ENCODE measurements at places on chromosomes 7 and 10.

DNA sequence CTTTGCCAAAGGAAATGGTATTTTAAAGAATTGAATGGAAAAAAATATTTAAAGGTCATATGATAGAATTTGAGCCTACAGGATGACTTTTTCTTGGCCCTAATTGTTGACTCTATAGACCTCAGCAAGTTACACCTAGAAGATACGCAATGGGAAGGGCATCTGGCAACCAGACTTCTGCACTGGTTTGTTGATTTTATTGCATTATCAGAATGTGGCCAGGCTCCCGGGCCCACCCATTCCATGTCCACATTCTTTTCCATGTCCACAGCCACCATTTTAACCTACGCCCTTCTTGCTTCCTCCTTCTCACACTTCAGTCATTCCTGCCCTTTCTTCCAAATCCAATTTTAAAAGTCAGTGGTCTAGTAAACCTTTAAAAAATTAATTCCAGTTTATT, 738.4 kb downstream of the SUGCT start:
- peak; percentile 69 for DNase-seq

GRCh38 chr7:152313831-152314604, 121.8 kb downstream of the KMT2C start:
- peak; percentile 67 for DNase-seq

- DNase-seq, result no peak
These were observed 4.8 kb upstream of the RET start for GRCh38 chr10:43071865-43072650.

DNA sequence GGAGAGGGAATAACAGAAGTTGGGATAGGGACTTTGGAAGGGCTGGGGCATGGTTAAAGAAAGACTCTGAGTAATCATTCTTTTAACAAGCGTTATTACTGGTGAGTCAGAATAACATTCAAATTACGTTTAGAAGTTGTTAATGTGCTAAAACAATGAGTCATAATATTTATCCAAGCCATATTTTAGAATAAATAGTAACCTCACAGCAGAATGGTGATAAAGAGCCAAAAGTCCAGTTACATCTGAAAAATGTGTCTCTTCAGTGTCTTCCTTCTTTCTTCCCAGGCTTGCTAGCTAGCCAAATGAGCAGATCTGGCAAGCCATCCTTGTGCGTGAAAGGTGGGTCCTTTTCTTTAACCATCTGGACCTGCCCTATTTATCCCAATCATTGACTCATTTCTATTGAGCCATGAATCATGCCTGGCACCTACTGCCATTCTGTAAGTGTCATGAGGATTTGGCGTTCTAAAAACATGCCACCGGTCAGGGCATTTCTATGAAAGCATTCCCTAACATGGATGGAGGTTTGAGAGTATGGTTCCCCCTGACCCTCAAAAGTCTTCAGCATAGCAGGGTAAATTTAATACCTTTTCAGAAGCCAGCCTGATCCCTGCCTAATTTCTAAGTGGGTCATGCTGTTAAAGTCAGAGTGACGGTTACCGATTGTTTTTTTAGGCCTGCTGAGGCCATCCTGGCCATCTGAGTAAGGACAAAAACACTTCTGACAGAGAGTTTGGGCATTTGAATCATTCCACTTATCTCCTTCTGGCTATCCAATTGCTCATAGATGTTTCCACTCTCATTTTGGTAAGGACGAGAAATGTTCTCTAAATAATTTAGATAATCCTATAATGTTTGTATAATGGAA, 26.9 kb downstream of the MYPN start:
- peak; percentile 53 for DNase-seq

- DNase-seq, result no peak
These were observed 8.5 kb downstream of the NT5C2 start for GRCh38 chr10:103184615-103185014.

DNA sequence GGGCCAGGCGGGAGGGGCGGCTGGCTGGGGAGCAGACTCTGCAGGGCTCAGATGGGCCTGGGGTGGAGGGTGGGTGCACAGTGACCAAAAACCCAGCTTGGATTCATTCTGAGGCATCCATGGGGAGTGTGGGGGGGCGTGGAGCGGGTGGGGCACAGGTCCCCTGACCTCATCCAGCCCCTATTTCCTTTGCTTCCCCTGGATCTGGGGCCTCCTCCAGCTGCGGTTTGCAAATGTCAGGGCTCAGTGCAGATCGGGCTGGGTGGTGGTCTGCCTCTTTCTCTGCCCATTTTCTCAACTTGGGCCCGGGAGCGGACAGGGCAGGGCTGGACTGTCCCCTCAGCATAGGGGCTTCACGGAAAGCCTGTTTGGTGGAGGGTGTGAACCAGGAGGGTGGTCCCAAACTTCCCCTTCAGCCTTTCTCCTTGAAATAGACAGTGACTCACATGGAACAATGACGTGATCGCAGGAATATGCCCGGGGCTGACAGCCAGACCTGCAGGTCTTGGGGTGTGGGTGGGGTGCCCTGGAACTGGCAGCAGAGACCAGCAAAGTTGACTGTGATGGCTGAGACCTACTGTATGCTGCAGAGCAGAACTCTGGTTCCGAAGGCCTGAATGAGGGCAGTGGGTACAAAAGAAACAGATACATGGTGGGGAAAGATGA, 72.9 kb upstream of the PODXL start:
- DNase-seq, result no peak

DNA sequence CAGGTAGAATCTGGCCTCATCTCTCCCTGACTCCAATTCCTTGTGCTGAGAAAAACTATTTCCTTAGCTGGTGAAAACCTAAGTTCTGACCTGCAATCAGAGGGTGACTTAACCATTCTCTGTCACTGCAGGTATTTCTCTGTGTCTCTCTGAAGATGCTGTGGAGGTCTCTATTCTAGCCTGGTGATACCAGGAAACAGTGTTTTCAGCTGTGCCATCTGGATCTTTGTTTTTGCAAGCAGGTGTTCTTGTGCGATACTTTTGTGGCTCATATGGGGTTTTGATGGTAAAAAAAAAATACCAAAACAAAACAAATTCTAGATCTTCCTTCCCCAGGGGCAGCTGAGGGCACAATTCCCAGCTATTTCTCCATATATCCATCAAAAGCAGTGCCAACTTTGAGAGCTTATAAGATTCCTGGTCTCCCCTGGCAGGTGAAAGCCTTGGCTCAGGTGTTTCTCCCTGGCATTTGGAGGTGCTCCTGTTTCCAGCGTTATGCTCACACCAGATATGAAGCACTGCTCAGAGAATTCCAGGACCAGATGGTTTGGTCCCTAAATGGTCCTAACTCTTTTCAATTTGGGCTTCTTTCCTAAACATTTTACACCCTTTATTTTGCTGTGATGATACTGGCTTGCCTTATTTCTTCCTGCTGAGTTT, 9.9 kb upstream of the NPVF start:
- DNase-seq, result no peak

DNA sequence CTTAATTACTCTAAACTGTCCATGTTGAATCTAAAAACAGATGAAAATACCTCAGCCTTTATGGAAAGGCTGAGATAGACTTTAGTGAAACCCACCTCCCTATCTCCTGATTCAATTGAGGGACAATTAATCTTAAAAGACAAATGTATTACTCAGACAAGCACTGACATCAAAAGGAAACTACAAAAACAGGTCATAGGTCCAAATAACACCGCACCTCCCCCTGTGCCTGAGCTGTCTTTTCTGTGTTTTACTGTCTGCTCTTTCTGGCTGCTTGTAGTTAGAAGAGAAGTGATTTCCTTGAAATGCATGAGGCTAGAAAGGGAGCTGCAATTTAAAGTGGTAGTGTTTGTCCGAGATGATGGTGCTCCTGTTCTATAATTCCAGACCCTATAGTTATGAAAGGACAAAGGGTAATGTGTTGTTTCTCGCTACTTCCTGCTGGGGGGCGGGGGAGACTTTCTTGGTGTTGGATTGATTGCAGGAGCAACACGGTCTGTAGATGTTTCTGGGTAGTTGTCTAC, 16.0 kb downstream of the AKR1C8 start:
- no peak for DNase-seq

- DNase-seq, result no peak
These were observed 516.1 kb upstream of the MGMT start for GRCh38 chr10:128950916-128951275.

- no peak for DNase-seq
These were observed 91.7 kb downstream of the SORCS1 start for GRCh38 chr10:107072786-107073185.

DNA sequence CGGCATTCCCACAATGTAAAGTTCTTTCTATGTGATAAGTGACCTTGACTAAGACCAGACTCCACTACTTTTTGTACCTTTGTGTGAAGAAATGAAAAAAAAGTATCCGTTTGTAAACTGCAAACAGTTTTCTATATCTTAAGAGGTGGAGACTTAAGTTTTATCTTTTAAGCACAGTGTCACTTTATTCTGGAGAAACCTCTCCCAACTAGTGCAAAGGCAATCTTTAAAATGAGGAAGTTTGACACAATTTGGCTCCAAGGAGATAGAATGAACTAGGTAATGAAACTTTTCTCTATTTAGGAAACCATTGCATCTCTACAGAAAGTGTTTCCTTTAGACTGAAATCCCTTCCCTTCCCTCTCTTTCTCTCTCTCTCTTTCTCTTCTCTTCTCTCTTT, 122.9 kb downstream of the SAMD9 start:
- DNase-seq, result no peak

- DNase-seq, result no peak
These were observed 64.2 kb downstream of the CFAP46 start for GRCh38 chr10:132878091-132878729.

DNA sequence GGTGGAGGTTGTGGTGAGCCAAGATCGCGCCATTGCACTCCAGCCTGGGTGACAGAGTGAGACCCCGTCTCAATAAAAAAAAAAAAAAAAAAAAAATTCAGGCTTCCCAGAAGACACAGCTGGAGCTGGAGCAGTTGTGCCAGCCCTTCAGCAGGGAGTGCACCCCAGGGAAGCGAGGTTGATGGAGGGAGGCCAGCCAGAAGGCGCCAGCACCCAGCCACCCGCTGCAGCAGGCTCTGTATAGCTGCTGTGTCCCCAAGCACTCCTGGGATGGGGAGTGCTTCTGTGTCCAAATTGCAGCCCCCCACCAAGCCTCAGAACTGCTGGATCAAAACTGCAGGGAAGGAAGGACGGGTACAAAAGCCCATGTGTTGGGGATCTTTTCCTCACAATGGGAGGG, 47.8 kb downstream of the COBL start:
- no peak for DNase-seq
